Caco-2 (cell line): ENCODE measurements at places on chromosomes 6 and 20.

- no peak for DNase-seq
Observed at GRCh38 chr6:114200891-114201290, 141.9 kb downstream of the HS3ST5 start.

DNA sequence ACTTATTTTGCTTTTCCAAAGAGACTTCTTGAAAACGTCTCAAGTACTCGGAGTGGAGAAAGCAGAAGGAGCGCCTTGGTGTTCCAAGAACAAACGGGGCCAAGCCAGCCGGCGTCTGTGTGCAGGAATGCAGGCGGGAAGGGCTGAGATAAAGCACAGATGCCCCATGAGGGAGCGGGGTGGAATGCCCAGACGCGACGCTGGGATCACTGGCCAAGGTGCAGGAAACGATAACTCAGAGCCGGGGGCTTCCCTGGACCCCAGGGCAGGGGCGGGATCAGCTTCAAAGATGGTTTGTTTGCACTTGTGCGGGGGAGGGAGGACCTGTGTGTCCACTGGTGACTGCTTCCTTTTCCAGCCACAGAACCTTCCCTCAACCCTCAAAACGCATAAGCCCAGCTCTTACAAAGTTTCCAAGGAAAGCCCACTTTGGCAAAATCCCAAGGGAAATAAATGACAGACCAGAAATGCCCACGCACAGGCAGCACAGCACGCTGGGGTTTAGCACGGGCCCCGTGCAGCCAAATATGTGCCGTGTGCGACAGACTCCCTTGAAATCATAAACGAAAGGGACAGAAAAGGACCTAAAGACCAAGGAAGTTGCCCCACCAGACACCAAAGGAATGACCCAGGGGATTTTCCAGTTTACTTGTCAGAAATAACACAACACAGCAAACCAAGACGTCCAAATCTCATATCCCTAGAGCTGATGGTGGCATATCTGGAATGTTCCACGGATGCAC, 113.9 kb downstream of the NFATC2 start:
- peak; percentile 89 for DNase-seq

DNA sequence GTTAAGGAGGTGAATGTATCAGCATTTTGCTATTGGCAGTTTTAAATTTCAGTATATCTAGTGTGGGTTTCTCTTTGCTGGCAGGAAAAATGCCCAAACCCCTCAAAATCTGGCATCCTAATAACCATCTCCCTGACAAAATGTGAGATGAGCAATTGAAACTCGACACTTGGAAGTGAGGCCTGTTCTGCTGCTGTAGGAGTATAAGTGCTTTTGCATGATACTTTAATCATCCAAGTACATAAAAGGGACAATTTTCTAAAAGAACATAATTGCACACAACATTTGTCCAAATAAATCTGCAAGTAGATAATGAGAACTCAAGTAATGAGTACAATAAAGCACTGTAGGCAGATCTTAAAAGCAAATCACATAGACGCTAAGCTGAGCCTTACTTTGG, 36.5 kb downstream of the LAMP5 start:
- DNase-seq, result no peak

- DNase-seq, result peak; percentile 75
Observed at GRCh38 chr6:2942914-2943563, 28.3 kb downstream of the SERPINB6 start.

- no peak for DNase-seq
Observed at GRCh38 chr6:34044945-34045595, 100.8 kb downstream of the GRM4 start.

DNA sequence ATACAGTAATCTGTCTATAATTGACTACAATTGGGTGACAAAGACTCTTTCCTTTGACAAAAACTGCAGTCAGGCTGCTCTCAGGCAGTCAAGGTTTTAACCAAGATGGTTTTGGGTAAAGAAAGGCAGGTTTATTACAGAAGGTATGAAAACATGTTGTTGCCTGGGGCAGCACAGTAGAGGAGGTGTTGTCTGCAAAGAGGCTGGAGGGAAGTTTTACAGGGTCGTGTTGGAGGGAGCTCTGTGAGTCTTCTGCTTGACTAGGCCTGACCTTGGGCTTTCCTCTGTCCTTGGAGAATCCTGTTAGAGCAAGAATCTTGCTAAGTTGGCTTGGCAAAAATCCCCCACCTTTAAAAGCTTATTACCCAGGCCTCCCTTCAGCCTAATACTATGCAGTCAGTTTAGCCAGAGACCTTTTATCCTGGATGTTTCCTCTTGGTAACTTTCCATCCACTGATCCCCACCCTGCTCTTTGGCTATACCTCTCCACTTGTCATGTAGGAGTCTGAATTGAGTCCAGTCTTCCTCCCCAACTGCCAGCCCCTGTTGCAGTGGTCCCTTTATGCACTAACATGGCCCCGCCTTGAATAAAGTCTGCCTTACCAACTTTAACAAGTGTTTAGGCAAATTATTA, 143.0 kb upstream of the SLC22A16 start:
- DNase-seq, result no peak

GRCh38 chr6:136134268-136134667, 115.8 kb downstream of the MTFR2 start:
- no peak for DNase-seq

GRCh38 chr20:33944914-33945313, 48.8 kb upstream of the RALY start:
- DNase-seq, result no peak

DNA sequence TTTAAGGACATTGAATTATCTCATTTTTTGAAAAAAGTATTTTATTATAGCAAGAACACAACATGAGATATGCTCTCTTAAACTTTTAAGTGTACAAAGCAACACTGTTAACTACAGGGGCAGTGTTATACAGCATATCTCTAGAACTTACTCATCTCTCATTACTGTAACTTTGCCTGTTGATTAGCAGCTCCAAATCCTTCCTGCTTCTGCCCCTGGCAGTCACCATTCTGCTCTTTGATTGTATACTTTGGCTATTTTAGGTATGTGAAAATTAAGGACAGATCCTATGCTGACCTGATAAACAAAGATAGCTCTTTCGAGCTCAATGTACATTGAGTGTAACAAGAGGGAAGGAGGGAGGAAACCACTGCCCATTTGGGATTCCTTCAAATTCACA, 1349.8 kb upstream of the GJE1 start:
- no peak for DNase-seq

DNA sequence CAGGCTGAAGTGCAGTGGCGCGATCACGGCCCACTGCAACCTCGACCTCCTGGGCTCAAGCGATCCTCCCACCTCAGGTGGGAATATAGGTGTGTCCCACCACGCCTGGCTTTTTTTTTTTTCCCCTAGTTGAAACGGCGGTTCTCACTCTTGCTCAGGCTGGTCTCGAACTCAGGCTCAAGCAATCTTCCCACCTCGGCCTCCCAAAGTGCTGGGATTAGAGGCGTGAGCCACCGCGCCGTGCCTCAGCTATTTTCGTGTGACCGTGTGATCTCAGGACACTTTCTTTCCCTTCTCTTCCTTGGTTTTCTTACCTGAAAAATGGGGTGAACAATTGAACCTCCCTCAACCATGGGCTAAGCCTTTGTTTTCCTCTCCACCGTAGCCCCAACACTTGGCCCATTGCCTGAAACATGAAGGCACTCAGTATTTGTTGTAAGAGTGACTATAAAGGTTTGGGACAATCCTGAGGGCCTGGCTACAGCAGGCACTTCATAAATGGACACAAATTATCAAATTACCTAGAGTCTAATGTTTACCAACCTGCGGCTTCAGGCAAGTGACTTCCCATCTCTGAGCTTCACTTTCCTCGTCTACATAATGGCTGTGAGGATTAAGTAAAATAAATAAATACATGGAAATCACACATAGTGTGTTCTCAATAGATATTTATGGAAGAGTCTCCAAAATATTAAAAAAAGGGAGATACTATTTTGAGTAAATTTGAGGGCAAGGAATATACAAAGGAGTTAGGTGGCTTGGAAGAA, 31.4 kb upstream of the ID1 start:
- DNase-seq, result no peak

- DNase-seq, result no peak
Observed at GRCh38 chr20:20783450-20783849, 71.0 kb upstream of the RALGAPA2 start.

DNA sequence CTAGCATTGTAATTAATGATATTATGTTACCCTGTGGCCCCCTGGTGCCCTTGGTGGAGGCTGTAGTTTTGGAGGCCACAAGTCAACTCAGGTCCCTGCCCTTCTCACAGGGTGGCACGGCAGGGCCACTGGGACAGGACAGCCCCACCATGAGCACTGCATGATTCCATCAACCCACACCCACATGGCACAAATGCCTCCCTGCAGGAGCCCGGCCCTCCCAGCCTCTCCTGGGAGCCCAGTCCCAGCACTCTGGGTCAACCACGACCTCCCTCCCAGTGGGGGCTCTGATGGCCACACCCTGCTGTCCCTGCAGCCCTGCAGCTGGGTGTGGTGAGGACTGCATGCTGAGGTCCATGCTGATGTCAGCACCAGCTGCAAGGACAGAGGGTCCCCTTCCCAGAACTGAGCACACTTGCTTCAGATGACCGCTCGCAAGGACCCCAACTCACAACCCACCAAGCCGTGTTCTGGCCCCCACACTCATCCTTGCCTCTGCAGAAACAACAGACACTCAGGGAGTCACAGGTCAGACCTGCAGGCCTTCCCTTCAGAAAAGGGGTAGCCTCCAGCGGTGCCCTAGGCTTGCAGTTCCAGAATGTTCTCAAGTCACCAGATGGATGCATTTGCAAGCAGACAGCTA, 15.7 kb upstream of the CST7 start:
- no peak for DNase-seq

- DNase-seq, result no peak
Observed at GRCh38 chr6:141244366-141244765, 888.4 kb upstream of the GJE1 start.

- no peak for DNase-seq
Observed at GRCh38 chr20:49471397-49471796, 11.1 kb downstream of the KCNB1 start.

GRCh38 chr6:158960026-158960425, 40.0 kb downstream of the RSPH3 start:
- no peak for DNase-seq

- peak; percentile 56 for DNase-seq
Observed at GRCh38 chr6:29723262-29723665, at the start of gene HLA-F. Gene HLA-F, plus strand, starts transcription at chr6:29723434. Its CDS starts 30 bp downstream, at chr6:29723464.

DNA sequence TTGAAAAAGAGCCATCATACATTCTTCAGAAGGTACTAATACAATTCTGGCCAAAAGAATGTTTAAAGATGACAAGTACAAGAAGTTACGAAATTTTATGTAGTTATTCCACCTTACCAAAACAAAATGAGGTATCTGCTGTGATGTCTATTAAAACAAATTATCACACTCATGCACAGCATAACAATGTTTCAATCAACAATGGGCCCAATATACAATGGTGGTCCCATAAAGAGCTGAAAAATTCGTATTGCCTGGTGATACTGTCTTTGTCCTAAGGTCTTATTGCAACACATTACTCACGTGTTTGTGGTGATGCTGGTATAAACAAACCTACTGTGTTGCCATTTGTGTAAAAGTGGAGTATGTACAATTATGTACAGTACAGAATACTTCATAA, 3.6 kb upstream of the NUP153 start:
- no peak for DNase-seq

- no peak for DNase-seq
Observed at GRCh38 chr6:159829526-159829925, 29.4 kb downstream of the PNLDC1 start.

GRCh38 chr6:41578217-41579087, 32.3 kb downstream of the FOXP4 start:
- DNase-seq, result peak; percentile 73

GRCh38 chr6:167412506-167412905, 87.6 kb downstream of the TTLL2 start:
- DNase-seq, result no peak

- peak; percentile 81 for DNase-seq
Observed at GRCh38 chr20:63183422-63184146, 32.3 kb downstream of the YTHDF1 start.

DNA sequence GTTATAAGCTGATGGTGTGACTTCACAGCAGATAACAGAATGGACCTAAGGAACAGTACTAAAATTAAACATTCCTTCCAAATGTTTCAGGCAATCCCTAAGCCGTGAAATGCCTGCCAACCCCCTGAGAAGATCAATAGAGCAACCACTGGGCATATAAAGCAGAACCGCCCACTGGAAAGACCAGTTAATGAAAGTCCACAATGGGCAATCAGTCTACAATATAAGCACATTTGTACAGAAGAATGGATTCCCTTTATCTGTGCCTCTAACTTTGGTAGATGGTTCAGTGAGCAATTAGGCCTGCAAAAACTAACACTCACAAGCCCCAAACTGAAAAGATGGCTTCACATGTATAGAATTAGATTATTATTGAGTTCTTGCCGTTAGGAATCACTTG, 286.6 kb downstream of the UBE3D start:
- DNase-seq, result no peak

- peak; percentile 64 for DNase-seq
Observed at GRCh38 chr6:42118162-42119001, 24.0 kb downstream of the C6orf132 start.

- DNase-seq, result peak; percentile 100
Observed at GRCh38 chr20:49610691-49611538, 43.0 kb upstream of the PTGIS start.

DNA sequence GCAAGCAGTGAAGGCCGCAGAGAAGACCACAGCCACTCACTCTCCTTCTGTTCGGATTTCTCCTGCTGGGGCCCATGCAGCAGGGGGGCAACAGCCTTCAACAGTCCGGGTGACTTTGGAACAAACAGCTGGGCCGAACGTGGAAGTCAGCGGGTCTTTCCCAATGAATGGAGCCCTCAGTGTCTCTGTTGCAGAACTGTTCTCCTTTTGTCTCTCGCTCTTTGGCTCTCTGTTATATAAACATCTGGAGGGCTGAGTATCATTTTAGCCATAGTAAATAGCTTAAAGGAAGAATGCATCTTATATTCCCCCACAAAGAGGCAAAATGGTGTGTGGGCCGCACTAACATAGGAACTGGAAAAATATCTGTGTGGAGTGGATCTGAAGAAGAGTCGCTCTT, 136.7 kb upstream of the RALGAPA2 start:
- no peak for DNase-seq

DNA sequence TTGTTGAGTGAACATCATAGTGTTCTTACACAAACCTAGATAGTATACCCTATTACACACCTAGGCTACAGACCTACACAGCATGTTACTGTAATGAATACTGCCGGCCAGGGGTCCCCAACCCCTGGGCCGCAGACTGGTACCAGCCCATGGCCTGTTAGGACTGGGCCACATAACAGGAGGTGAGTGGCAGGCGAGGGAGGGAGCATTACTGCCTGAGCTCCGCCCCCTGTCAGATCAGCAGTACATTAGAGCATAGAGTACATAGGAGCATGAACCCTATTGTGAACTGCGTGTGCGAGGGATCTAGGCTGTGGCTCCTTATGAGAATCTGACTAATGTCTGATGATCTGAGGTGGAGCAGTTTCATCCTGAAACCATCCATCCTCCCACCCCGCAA, 126.3 kb downstream of the PRND start:
- DNase-seq, result no peak

GRCh38 chr6:6683969-6684833, 95.7 kb downstream of the LY86 start:
- DNase-seq, result peak; percentile 61

DNA sequence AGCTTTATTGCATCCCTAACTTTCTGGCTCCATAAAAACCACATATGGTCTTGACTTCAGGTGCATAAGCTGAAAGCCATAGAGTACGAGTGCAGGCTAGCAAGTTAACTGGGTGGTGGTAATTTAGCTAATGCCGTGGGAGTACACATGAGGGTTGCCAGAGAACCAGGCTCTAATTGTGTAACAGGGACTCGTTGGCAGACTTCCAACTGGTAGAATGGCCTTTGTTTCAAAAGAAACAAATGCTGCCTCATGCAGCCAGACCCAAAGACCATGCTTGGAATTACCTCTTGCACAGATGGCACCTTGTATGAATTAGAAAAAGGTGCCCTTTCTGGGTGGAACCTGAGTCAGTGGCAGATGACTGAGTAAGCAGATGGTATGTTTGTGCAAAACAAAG, 73.2 kb downstream of the LY86 start:
- DNase-seq, result no peak
